Aortic smooth muscle cell (primary cell): ENCODE measurements at places on chromosomes 5 and 9. TPM values are rescaled to one million over a fixed set of nuclear protein-coding genes. Genes with fewer than 3 reads are reported as not detected.

The BTNL8 gene
- not detected in 2 replicates for total RNA-seq

The MED22 gene
- total RNA-seq = 14.5 and 14.8 TPM in 2 replicates

The SOWAHA gene
- total RNA-seq = not detected in 2 replicates

The TMC1 gene
- total RNA-seq = 0.53 and 0.93 TPM in 2 replicates

The BNIP1 gene
- 17.1 and 17.4 TPM in 2 replicates for total RNA-seq

The AHRR gene
- total RNA-seq = 24.2 and 28.8 TPM in 2 replicates

The MEIKIN gene
- 0.06 TPM in 1 of 2 replicates, not detected in the other for total RNA-seq
